Adrenal gland (tissue), 19 donors: ENCODE measurements at places on chromosomes 7 and 10. TPM values are rescaled to one million over a fixed set of nuclear protein-coding genes. Genes with fewer than 3 reads are reported as not detected.

AGMO gene
- not detected for total RNA-seq

HOXA3 gene
- total RNA-seq = 3.9 TPM

- DNase-seq = no peak
These were observed 13.9 kb downstream of the GRB10 start for GRCh38 chr7:50768485-50769474.

- no peak for DNase-seq
These were observed 103.0 kb downstream of the JCAD start for GRCh38 chr10:29956335-29956924.
